ENCODE measurements at places on chromosomes 12 and 14.

DNA sequence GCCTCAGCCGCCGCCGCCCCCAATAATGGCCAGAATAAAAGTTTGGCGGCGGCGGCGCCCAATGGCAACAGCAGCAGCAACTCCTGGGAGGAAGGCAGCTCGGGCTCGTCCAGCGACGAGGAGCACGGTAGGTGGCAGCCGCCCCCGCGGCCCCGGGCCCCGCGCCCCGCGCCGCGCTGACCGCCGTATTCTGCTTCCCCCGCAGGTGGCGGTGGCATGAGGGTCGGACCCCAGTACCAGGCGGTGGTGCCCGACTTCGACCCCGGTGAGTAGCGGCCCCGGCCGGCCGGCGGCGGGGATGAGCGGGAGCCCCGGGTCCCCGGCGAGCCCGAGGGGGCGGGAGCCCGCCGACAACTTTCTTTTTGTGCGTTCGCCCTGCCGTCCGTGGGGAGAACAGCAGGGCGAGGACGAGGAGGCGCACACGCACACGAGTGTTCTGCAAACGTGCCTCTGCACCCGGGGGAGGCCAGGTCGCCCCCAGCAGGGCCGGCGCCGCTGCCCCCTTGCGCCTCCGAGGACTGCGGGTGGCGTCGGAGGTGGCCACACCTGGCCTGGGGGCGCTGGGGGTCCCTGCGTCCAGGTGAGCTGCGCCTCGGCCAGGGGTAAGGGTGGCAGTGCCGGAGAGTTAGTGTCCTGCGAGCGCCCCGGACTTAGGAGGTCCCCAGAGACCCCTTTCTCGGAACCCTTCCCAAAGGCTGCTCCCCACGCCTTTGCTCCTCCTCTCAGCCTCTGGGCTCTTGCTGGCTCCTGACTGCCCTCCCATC lies 794 bp downstream of the RCOR1 start:
- peak; percentile 29 for DNase-seq

- DNase-seq: no peak
Observed at GRCh38 chr12:124549629-124550028, 17.8 kb downstream of the NCOR2 start.

GRCh38 chr12:96210376-96211055 lies 16.3 kb downstream of the ELK3 start:
- no peak for DNase-seq

DNA sequence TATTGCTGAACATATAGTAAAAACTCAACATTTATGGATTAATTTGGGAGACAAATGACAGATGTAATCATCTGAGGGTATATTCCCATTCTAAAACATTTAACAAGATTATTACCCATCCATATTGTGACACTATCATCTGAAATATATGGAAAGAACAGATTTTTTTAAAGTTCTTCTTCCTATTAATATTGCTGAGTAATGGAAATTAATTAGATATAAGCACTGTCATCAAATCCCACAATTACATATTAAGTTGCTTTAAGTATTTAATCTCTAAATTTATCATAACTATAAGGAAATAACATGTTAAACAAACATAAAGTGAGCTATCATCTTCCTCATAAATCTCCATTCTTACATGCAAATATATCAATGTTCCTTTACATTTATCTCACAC lies 22.0 kb downstream of the EML5 start:
- no peak for DNase-seq

- DNase-seq: no peak
Observed at GRCh38 chr14:57898837-57899572, 33.1 kb upstream of the SLC35F4 start.

DNA sequence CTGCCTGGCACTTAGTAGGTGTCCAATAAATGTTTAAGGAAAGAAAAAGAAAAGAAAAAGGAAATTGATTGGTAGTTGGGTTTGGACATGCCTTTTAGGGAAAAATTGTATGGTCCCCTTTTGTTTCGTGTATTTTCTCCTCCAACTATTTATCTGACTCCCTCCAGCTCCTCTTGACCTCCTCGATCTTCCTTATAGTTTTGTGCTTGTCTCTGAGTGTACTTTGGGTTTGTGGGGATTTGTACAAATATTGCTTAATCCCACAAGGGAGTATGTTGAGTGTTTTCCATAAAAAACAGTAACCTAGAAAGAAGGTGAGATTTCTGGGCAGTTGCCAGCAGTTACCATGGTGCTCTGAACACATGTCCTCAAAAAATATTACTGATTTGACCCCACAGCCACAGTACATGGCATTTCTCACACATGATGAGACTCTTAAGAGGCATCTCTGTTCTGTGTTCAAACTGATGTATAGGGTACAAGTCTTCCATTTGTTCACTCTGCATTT lies 15.7 kb downstream of the PLEKHG7 start:
- no peak for DNase-seq

- DNase-seq: no peak
Observed at GRCh38 chr14:34450542-34450915, 11.5 kb downstream of the SPTSSA start.

DNA sequence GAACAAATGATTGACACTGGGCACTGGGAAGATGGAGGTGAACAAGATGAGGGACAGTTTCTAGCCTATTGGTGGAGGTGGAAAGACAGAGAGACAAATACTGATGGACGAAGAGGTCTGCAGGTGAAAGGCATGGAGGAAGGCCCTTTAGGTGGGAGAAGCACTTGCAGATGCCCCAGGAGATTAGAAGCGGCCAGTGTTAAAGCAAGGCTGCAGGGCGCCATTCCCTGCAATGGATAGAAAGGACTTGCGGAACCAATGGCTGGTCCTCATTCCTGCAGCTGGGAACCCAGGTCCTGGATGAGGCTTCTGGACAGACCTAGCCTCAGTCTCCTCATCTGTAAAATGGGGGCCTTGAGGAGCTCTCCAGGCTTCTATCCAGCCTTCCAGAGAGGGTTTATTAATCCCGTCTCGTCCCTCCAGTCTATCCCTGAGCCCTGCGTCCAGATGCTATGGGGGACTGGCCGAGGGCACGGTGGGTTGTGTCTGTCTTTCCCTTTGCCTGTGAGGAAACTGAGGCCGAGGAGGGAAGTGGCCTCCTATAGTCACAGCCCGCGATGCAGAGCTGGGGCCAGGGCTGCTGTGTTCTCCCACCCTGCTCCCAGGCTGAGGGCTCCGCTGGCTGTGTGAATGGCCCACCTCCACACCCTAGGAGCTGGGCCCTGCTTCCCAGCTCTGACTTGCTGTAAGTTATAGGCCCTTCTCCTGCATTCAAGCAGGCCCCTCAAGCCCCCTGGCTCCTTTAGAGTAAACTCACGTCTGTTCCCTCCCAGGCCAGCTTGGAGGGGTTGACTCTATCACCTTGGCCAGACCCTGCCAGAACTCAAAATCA lies 33.0 kb downstream of the CYP46A1 start:
- DNase-seq: no peak

DNA sequence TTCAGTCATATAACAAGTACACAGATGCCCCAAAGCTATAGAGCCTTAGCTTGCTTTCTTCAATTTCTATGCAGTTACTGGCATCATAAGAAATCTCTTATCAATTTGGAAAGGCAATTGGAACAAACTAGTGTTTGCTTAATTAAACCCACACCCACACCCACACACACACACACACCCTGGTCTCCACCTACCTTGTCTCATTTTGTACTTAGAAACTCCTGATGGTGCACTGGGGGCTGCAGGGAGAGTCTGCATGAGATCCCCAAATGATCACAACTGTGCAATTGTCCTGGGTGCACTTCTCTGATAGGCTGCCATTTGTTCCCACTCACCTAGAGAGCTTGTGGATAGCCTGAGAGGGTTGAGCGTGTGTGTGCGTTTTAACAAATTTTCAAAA lies 40.5 kb upstream of the PTCSC3 start:
- no peak for DNase-seq

DNA sequence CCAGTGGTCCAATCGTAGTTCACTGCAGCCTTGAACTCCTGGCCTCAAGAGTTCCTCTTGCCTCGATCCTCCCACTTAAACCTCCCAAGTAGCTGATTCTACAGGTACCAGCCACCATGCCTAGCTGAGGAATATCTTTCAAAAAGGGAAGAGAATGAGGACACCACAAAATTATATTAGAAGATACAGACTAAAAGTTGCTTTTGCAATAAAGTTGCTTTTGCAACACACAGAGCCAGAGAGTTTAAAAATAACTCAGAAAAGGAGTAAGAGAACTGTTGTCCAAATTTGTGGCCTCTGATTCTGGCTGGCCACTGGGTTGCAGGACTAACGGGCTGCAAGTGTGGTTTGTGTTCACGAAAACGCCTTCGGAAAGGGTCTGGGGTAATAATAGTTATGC lies 19.8 kb downstream of the TMEM253 start:
- no peak for DNase-seq

- DNase-seq: no peak
Observed at GRCh38 chr14:50961605-50962221, 17.4 kb upstream of the PYGL start.

GRCh38 chr12:19665121-19665900 lies 226.0 kb downstream of the AEBP2 start:
- DNase-seq: no peak

DNA sequence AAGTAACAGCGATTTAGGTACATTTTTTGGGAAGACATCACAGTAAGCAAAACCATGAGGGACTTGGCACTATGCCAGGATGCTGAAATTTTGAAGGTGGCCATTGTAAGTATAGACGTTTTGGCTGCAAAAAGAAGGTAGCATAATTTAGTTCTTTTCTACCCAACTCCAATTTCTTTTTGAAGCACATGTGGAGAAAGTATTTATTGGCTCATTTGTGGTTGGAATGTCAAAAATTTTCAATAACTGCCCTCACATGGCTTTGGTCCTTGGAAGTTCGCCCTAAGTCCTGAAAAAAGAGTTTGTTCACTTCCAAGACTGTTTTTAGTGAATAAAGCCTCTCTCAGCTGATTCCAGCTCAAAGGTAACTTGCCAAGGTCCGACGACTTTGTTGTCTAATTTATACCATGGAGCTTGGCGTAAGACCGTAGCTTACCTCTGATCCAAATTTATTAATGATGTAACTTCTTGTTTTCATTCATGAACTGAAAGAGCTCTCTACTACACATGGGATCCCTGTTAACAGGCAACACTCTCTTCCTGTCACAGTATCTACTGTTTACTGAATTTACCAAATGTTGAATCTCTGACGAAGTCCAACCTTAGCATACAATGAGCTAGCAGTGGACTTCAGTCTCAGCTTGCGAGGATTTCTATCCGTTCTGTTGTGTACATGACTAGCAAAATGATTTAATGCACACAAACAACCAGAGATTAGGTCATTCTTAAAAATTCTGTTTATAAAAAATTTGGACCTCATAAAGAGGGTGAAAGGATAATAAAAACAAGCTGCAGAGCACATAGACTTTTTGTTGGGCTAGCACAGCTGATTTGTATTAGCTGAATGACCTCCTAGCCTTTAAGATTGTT lies 49.0 kb downstream of the MSRB3 start:
- DNase-seq: no peak

GRCh38 chr12:65918021-65918420 lies 93.7 kb downstream of the HMGA2 start:
- no peak for DNase-seq

DNA sequence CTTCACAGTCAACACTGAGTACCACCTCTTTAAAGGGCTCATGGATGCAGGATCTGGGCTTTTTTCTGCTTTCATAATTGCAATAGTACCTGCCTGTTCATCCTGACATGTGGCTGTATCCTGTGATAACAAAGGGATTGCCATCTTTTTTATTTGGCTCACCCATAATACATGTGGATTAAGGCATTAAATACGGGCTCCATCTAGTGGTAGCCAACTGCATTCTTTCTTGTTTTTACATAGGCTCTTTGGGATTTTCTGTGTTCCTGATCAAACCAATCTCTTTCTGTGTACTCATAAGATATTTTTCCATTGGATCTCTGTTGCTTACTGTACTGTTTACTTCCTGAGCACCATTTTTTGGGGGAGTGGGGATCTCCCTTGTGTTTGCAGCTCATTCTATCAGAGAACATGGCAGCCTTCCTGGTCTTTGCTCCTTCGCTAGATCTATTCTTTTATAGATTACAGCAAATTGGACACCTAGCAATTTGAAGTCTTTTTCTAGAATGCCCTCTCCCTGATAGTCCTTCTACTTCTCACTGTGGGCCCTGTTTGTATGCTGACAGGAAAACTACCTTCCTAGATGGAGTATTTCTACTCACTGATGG lies 723.4 kb upstream of the MDGA2 start:
- DNase-seq: no peak

- no peak for DNase-seq
Observed at GRCh38 chr14:104700225-104700651, 10.8 kb downstream of the INF2 start.

- DNase-seq: peak; percentile 44
Observed at GRCh38 chr14:58637040-58637390, 747 bp upstream of the DACT1 start.

DNA sequence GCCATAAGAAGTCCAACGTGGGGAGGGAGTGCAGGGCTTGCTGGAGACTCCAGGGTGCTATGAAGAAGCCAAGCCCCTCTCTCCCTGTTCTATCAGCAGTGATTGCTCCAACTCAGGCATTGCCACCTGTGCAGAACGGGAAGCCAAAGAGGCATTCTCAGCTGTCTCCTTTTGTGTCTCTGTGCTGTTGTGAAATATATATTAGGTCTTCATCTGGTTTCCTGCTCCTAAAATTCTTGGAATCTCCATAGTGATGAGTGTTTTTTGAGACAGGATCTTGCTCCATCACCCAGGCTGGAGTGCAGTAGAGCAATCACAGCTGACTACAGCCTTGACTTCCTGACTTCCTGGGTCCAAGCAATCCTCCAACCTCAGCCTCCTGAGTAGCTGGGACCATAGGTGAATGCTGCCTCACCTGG lies 51.2 kb upstream of the AEBP2 start:
- DNase-seq: no peak

DNA sequence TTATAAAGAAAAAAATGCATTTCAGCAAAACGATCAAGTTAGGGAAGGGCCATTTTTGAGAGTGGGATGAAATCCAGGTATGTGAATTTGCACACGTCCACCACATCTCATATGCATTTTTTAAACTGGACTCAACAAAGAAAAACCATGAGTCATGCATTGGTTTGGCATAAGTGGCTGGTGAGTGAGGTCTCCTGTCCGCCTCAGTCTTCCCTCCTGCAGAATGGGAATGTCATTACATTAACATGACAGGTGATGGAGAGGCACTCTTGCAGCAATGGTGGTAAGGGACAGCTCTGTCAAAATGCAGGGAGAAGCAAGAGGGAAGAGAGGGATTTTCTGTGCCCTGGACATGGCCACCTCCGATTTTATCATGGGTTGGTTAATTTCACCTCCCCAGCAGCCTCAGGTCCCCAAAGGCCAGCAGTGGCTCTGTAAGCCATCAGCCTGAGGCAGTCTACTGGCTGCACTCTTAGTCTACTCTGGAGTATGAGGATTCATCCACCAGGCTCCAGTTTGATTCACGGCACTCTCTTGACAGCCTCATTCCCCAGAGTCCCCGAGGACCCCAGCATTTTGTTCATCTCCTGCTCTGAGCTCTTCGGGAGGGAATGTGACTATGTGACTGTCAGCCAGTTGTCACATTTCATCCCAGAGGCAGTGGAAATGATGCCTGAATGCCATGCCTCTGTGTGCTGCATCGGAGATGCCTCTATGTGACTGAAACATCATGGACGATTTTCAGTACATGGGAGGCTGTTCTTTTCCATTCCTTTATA lies 17.1 kb upstream of the PWP1 start:
- DNase-seq: no peak

DNA sequence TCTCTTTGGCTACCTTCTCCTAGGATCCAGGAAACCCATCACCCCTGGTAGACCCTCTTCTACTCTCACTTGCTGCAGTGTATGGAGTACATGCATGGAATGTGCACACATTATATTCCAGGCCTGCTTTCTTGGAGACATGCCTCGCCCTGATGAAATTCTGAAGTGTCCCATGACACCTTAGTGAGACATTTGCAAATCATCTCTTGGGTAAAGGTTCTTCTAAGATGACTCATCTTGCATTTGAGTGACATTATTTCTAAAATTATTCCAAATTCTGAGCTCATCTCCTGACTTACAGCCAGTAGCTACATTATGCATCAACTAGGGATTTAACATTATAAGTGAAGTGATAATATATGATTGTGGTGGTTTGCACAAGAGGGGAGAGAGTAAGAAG lies 49.8 kb downstream of the SDR9C7 start:
- no peak for DNase-seq

Data from activated naive CD4-positive, alpha-beta T cell (primary cell).